Metanephros (tissue), 2 donors: ENCODE measurements at places on chromosomes 12 and 14. TPM values are rescaled to one million over a fixed set of nuclear protein-coding genes. Genes with fewer than 3 reads are reported as not detected.

Gene EIF2S3B
- total RNA-seq: 0.47 TPM

Gene LRRC10
- not detected for total RNA-seq

Gene EPYC
- total RNA-seq: not detected

Gene IFI27
- 20.4 TPM for total RNA-seq

Gene CDKL1
- 21.8 TPM for total RNA-seq
